ENCODE measurements at places on chromosomes 5 and 9.

- no peak for DNase-seq
Measured at GRCh38 chr5:37751227-37751626, 88.6 kb downstream of the GDNF start.

- no peak for DNase-seq
Measured at GRCh38 chr5:107849118-107849517, 178.4 kb upstream of the EFNA5 start.

- no peak for DNase-seq
Measured at GRCh38 chr5:96741891-96742309, 65.8 kb downstream of the ERAP1 start.

GRCh38 chr5:34538026-34538672 is 118.0 kb upstream of the RAI14 start:
- no peak for DNase-seq

DNA sequence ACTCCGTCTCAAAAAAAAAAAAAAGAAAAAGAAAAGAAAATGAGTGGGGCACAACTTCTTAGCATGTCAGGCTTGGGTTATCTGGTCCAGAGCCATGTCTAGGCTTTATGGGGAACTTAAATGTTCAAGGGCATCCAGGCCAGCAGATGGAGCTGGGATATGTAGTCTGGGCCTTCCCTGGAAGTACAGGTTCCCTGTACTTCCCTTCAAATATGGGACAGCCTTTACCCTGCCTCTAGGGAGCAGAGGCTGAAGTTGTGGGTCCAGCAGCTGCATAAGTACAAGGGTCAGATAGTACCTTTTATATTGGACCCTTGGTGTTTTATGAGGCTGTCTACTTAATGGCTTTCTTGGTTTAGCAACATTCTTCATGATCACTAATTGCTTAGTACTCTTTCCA is 42.1 kb downstream of the FAF2 start:
- no peak for DNase-seq

GRCh38 chr9:80522465-80522864 is 950.7 kb downstream of the TLE4 start:
- DNase-seq = no peak

- DNase-seq = no peak
Measured at GRCh38 chr5:143011585-143011984, 241.4 kb downstream of the ARHGAP26 start.

GRCh38 chr9:134642385-134643181 is 980 bp downstream of the COL5A1 start:
- DNase-seq = no peak

DNA sequence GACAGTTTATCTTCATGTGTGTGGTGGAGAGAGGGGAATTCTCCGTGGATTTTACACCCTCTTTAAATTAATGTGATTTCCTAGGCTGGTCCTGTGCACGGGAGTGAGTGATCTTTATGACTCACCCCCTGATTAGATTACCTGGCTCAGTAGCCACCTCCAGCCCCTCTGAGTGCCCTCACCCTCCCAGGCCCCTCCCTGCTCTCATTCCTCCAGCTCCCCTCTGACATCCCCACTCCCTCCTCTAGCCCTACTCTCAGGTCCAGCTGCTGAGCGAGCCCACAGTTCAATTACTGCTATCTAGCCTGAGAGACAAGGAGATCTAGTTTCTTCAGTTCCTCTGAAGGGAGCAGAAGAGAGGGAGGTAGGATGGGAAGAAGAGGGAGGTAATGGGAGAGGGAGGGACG is 61.8 kb upstream of the ARAP3 start:
- DNase-seq = no peak

GRCh38 chr5:139707445-139708003 is 59.4 kb downstream of the CXXC5 start:
- DNase-seq = no peak

DNA sequence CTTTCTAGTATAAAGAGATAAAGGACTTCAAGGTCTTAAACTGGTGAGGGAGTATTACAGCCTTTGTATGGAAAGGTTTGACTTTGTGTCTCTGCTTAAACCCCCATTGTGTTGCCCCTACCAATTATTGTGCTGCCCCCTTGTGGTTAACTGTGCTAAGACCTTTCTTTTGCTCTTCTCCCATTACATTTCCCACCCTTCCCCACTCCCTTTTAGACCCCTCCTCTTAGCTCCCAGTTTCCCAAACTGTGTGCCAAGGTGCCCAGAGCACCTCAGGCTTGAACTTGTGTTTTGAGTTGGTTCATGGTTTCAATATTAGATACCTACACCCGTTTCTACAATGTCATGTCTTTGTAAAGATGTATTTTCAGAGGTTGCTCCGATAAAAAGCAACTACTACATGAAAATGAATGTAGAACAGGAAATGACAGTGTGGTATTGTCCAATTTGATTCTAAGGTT is 2.9 kb downstream of the JAK2 start:
- DNase-seq = peak; percentile 28

Data from DMS153 (cell line).